Fibroblast of skin of back (primary cell): ENCODE measurements at places on chromosomes 12 and 14.

DNA sequence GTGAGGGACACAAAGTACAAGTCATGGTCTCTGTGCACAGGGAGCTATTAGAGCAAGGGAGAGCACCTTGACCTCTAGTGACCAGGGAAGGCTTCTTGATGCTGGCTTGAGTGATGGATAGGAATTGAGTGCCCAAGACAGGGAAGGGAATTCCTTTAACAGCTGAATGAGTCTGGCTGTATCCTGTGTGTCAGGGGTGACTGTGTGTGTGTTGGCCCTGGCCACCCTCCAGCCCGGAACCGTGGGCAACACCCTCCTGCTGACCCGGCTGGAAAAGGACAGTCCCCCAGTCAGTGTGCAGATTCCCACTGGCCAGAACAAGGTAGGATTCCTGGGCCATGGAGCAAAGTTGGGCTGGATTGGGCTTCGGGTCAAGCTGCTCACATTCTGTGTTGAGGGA, 5.5 kb upstream of the PFDN5 start:
- DNase-seq, result no peak

DNA sequence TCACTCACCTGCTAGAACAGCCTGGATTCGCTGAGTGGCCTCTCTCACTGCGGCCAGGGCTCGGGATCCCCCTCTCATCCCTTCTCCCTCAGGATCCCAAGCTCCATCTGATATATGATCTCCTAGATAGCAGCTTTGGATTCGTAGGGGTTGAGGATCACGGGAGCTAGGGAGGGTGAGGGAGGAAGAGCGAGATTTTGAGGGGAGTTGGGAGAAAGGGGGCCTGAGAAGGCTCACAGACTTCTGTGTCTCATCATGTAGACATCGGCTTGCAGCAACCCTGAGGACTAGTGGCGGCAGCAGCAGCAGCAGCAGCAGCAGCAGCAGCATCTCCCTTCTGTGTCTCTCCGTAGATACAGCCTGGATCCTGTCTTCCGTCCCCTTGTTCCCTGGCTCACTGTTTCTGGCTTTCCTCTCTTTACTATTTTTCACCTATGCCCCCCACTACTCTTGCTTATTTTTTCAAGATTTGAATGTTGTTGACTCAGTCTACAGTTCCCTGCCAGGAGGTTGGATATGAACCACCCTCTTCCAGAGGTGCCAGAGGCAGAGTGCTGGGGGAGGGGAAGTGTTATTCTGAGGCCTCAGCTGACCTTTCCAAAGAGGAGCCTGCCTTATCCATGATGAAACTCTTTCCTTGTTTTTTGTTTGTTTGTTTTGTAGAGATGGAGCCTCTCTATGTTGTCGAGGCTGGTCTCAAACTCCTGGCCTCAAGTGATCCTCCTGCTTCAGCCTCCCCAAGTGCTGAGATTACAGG, at the start of gene CIROP:
Gene CIROP, minus strand, starts transcription at position 399 of the 757 bp plus-strand sequence. Its CDS starts 69 bp downstream, at position 330.
- no peak for DNase-seq

GRCh38 chr12:28601570-28602058, 411.4 kb downstream of the CCDC91 start:
- no peak for DNase-seq

DNA sequence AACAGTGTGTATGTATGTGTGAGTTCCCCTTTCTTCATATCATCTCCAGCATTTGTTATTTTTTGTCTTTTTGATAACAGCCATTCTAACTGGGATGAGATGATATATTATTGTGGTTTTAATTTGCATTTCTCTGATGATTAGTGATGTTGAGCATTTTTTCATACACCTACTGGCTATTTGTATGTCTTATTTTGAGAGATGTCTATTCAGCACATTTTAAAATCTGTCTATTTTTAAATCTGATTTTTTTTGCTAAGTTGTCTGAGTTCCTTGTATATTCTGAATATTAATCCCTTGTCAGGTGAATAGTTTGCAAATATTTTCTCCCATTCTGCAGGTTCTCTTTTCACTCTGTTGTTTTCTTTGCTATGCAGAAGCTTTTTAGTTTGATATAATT, 469.1 kb downstream of the FUT8 start:
- DNase-seq, result no peak
